ENCODE measurements at places on chromosomes 4 and X. TPM values are rescaled to one million over a fixed set of nuclear protein-coding genes. Genes with fewer than 3 reads are reported as not detected.

- no peak for DNase-seq
Measured at GRCh38 chrX:102846544-102847236, 90.4 kb upstream of the RAB40AL start.

GRCh38 chrX:149962859-149963757 is 24.8 kb upstream of the EOLA2 start:
- peak; percentile 64 for DNase-seq

- peak; percentile 57 for DNase-seq
Measured at GRCh38 chr4:20284990-20285389, 33.3 kb downstream of the SLIT2 start.

GRCh38 chrX:70166601-70167590 is 10.4 kb upstream of the DGAT2L6 start:
- DNase-seq = peak; percentile 56

GRCh38 chr4:17639136-17639535 is 24.7 kb downstream of the MED28 start:
- no peak for DNase-seq

DNA sequence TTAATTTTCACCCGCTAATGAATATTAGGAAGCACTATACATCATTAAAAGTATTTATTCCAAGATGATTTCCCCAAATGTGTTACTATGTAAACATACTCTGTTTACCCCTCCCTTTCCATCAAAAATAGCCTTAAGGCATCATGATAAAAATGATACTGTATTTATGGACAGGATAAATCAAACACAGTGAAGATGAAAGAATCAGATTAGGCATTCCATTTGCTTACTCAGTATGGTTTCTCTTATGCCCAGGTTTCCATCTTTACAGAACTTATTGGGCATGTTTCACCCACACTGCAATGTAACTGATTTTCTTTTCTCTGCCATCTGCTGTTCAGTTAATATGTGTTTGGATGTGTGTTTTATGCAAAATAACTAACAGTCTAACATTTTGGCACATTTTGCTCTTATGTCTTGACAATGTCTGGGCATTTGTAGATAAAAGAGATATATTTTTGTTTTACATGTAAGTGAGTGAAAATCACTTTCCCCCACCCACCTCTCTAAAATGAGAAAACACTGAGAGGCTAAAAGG is 445.2 kb downstream of the RPA4 start:
- DNase-seq = no peak

DNA sequence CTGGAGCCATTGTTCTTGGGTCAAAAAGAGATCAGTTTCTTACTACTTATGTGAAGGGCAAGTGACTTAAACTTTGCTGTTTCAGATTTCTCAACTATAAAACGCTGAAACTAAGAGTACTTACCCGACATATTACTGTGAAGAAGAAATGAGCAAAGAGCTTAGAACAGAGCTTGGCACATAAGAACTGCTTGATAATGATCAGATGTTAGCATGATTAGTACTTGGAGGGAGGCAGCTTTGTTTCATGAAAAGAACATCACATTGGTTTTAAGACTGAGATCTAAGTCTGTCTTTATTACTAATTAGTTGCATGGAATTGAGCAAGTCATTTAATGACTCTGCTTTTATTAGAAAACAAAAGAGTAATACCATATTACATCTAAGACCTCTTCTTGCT is 169.1 kb downstream of the ARHGAP24 start:
- no peak for DNase-seq

DNA sequence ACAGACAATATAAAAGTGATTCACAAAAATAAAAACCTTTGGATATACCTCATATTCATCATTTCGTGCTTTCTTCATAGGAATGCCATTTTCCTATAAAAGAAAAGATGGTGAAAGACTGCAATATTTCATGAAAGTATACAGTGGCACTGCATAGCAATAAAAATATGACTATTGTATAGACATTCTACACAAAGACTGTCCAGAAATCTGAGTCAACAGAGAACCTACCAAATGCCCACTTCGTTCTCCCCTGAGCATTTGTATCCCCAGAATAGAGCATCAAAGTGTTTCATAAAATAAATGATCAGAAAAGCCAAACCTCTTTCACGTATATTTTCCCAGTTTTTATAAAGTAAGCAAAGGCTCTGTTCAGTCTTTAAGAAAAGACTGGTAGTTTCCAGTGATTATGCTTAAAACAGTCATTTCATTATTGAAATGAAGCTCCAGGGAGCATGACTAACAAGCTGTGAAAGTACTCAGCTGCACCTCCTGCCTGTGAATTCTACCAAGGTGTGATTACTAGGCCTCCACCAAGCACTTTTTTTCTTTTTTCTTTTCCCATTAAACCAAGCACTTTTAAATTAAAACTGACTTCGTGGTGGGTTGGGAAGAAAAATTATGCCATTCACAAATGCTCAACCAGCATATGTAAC is 20.2 kb downstream of the PPA2 start:
- no peak for DNase-seq

GRCh38 chr4:168272488-168272887 is 46.1 kb downstream of the DDX60 start:
- DNase-seq = no peak

DNA sequence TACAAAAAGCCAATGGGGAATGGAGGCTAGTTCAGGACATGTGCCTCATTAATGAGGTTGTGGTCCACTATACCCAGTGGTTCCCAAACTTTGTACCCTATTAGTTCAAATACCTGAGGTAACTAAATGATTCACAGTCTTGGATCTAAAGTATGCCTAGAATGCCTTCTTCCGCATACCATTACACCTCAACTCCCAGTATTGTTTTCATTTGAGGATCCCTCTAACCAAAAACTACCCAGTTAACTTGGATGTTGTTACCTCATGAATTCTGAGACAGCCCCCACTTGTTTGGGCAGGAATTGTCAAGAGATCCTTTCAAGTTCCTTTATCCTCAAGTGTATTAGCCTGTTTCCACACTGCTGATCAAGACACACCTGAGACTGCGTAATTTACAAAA is 439.2 kb downstream of the PCDH10 start:
- DNase-seq = no peak

- DNase-seq = peak; percentile 37
Measured at GRCh38 chr4:86055898-86056297, 304.0 kb downstream of the MAPK10 start.

DNA sequence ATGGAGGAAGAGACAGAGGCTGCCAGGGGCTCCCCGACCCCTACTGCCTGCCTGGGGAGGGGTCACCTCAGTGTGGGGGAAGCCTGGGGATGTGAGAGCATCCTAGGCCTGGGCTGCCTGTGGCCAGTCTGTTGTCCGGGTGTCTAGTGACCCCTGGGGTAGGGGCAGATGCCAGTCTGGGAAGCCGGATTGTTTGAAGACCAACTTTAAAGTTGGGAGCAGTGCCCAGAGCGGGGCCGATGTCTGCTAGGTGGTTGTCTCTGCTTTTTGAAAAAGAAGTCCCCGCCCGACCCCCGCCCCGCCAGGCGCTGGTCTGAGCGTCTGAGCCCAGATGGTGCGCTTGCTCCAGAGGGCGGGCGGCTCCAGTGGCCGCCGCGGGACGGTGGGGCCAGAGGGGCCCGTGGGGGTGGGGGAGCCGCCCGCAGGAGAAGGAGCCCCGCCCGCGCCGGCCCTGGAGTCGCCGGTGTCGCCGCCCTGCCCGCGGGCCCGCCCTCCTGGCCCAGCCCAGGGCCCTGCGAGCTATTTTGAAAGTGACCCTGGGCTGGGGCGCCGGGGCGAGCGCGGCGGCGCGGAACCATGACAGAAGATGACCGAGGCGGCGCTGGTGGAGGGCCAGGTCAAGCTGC is at the start of gene DOK7:
DOK7 (plus strand) TSS at position 517 of the 626 bp plus-strand sequence; CDS start at position 587, 70 bp downstream.
- DNase-seq = no peak

GRCh38 chr4:75629239-75629638 is 1.1 kb downstream of the CDKL2 start:
- no peak for DNase-seq

- DNase-seq = no peak
Measured at GRCh38 chr4:133776503-133776902, 425.1 kb downstream of the PABPC4L start.

PLXNB3 gene
- total RNA-seq = 14.3 TPM

TASL gene
- not detected for total RNA-seq

JADE1 gene
- total RNA-seq = 17.7 TPM

MORC4 gene
- 9.5 TPM for total RNA-seq

GAGE10 gene
- total RNA-seq = not detected

NOA1 gene
- 12.0 TPM for total RNA-seq

CFI gene
- 1.1 TPM for total RNA-seq

Data from A172 (cell line).